ENCODE measurements at places on chromosomes 7 and 10.

- DNase-seq = no peak
Observed at GRCh38 chr7:918441-919113, 35.9 kb downstream of the ADAP1 start.

DNA sequence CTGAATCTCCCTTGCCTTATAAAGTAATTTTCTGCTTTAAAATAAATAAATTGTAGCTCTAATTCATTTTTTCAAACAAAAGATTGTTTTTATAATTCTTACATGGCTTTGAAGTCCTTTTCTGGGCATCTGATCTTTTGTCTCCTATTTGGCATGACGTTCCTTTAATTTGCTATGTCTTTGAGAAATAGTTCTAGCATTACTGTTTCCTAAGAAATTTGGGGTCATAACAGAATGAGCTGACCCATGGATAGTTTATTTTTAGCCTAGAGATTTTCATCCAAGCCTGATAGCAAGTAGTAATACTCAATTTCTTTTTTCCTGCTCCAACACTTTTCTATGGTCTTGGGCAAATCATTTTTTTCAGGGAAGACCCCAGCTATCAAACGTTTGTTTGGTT, 31.4 kb downstream of the CCDC71L start:
- no peak for DNase-seq

- no peak for DNase-seq
Observed at GRCh38 chr10:124703778-124704427, 40.3 kb downstream of the FAM53B start.

- no peak for DNase-seq
Observed at GRCh38 chr7:122833888-122834570, 52.2 kb downstream of the CADPS2 start.

- DNase-seq = no peak
Observed at GRCh38 chr10:4250587-4250887, 465.5 kb upstream of the KLF6 start.

DNA sequence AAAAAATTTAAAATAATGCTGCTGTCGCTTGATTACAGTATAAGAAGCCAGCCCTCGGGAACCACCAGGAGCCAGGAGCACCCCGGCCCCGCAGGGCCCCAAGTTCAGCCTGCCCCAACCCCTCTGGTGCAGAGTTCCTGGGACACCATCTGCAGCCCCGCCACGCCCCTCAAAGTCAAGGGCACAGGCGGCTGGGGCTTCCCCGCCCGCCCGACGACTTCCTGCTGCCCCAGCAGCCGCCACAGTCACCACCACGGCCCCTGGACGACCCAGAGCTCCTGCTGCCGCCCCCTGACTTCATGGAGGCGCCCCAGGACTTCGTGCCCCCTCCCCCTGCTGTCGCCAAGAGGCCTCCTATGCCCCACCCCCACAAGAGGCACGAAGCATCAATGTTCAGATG, 103.6 kb upstream of the PDSS1 start:
- DNase-seq = no peak

DNA sequence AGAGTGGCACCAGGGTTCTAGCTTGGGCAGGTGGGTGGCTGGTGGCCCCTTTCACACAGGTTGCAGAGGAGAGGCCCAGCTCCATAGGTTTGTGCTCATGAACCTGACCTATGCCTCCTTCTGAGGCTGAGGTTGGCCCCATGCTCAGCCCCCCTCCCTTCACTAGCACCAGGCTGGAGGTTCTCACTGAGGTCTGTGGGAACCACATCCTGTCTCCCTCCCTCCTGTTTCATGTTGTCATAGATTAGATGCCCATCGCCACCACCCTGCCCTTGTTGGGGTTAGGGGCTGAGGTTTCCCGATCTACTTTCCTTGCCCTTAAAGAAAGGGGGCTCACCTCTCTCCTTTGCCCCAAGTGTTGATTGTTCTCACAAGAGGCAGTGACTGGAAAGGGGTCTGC, 14.7 kb downstream of the NEUROG3 start:
- no peak for DNase-seq
